DMS 273 treated with DMSO at 0.1 percent for 48 hours (cell line): ENCODE measurements at places on chromosomes 1 and 21.

DNA sequence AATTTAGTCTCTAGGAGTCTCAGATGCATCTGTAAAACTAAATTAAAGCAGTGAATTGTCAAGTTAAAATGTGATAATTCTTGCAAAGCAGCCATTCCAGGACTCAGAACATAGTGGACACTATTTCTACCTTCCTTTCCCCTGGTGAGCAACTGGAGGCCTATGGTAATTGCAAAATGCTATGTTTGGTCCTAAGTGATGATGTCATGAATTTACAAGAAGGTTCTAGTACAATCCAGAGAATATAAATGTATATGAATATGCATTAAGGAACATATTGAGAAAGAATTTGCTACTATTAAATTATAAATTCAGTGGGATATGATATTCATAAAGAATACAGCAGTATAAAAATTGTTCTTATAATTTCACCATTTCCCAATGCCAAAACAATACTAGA lies 32.6 kb downstream of the OMA1 start:
- no peak for DNase-seq

DNA sequence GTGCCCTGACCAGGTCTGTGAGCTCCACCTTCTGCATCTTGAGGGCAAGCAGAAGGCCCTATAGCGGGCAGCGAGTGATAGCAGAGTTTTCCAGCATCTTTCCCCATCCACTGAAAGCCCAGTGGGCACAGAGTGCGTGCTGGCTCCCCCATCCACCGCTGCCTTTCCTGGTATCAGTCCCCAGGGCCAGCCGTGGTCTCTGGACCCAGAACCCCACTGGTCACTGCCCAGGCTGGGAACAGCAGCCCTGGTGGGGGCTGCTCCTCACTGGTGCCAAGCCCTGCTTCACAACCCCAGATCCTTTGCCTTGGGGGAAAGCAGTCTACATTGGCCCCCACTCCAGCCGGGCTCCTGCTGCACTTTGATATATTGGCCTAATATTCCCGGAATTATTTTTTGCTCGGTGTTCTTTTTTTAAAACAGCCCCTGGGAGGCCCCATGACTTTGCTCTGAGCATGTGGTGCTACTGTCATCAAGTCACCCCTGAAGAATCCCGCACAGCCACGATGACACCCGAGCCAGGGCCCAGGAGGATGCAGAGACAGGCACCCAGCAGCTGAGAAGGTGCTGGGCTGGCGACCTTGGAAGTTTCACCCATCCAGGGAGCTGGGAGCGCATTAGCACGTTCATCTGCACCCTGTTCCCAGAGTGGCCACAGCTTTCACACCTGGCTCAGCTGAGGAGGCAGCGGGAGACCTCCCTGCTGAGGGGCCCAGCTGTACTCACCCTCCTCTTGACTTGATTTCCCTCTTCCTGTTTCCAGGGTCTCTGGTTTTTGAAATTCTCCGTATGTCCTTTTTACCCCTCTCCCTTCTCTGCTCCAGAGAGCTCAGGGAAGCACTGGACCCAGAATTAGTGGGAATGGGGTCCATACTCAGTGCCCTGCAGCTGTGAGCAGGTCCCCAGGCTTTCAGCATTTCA lies 56.9 kb downstream of the KLHDC7A start:
- DNase-seq = no peak

GRCh38 chr1:247268390-247269045 lies 12.6 kb downstream of the VN1R5 start:
- DNase-seq = no peak

DNA sequence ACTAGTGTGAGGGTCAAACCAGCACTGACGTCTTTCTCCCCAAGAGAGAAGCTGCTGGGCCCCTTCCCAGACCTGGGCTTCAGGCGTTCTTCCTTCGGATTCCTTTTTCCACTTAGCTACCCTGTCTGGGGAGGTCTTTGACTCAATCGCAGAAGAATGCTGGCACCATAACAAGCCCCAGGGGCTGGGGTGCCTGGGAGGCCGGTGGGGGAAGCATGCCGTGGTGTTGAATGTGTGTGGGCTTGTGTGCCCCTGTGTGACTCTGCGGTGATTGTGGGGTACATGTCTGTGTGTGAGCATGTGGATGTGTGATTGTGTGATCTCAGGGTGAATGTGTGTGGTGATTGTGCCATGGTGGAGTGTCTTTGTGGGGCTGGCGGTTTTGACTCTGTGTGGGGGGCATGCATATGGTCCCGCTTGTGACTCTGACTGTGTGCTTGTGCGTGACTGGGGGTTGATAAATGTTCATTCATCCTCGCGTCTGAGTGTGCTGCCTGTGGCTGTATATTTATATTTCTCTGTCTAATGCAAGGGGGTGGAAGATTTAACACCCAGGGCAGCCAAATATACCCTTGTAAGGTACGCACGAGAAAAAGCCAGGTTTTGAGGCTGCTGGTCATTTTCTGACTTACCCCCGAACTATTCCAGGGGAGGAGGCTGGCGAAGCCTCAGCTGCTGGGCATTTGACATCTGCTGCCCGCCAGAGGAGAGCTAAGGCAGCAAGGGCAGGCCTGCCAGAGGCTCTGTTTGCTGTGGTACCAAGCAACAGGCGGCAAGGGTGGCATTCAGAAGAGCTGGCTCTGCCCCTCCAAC lies 1.1 kb upstream of the SYNC start:
- DNase-seq = no peak

DNA sequence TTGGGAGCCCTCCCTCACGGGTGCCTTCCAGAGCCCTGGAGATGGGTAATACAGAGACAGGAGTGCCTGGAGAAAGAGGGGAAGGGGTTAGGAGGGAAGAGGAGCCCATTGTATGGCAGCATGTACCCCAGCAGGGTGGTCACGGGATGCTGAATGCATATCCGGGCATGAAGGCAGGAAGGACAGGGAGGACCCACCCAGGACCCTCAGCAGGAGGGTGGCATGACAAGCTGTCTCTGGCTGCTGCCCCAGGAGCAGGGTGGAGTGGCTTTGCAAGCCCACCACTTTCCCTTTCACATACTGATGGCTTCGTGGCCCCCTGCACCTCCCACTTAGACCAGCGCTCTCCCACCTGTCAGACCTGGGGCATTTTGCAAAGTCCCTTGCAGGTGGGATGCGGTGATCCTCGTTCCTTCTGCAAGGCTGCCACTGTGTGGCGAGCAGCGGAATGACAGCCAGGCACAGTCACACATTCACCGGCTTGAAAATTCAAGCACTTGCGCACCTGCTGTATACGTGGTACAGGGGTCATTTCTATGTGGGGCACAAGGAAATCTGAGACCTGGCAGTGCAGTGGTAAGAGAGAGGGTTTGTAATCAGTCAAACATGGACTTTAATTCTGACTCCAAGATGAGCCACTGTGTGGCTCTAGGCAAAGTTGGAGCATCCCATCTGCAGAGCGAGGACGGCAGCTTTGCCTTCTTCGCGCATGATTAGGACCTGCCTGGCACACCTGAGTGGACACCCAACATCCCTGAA lies 53.2 kb upstream of the TMEM51 start:
- no peak for DNase-seq

DNA sequence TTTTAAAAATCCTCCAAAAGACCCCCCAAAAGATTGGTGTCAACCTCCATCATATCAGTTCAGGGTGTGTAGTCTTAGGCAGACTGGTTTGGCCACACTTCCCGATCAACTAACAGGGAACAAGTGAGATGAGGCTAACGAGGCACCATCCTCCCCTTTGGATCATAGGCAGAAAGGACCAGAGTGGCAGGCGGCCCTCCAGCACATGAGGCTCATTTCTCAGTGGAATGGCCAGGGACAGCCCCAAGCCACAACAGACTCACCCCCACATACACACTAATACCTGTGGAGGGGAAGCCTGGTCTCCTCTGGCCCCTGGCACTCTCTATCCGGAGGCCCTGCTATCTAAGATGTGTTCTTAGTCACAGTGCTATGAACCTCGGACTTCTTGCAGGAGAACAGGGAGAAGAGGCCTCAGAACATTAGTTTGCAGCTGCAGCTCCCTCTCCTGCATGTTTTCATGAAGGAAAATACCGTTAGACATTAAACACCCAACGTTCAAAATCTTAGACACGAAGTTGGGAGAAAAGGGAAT lies 17.3 kb upstream of the CAPN2 start:
- no peak for DNase-seq
